ENCODE measurements at places on chromosomes 16 and 17. TPM values are rescaled to one million over a fixed set of nuclear protein-coding genes. Genes with fewer than 3 reads are reported as not detected.

DNA sequence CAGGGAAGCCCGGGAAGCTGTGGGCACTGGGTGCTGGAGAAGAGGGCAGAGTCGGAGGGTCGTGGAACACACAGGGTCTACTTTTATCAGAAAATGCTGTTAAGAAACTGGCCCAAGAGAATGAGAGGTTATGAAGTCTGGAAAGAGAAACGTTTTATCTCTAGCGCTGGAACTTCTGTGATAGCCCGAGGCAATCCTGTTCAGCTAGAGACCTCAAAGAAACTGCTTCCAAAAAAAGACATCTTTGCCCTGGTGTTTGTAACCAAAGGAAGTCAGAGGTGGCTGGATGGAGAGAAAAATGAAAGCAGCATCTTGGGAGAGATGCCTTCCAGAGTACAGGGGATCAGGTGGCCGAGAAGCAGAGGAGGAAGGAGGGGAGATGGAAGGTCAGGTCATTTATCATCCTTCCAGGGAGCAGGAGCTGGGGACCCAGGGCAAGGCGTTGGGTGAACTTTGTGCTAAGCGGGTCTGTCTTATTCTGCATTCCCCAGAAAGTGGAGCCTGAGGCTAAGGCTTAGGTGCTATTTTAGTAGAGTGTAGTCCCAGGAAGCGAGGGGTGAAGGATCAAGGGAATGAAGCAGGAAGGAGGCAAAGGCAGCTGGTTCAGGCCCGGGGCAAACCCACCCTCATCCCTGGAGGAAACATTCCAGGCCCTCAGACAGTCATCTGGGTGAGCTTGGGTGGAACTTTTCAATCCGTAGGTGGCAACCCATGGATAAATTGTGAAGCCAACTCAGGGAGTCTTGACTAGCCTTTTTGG is 66.5 kb downstream of the MGAT5B start:
- DNase-seq = no peak

- no peak for DNase-seq
Measured at GRCh38 chr17:81272616-81273015, 22.5 kb downstream of the SLC38A10 start.

DNA sequence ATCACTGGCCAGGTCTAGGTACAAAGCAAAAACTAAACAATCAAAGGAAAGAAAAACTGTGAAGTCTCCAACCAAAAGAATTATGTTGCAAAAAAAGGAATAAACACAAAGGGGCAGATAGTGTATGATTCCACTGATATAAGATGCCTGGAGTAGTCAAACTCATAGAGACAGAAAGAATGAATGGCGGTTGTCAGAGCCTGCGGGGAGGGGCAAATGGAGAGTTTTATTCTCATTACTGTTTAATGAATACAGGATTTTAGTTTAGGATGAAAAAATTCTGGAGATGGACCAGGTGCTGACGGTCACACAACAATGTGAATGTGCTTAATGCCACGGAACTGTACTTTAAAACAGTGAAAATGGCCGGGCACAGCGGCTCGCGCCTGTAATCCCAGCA is 20.7 kb downstream of the STAT5B start:
- DNase-seq = no peak

GRCh38 chr16:74226338-74226954 is 70.2 kb upstream of the PSMD7 start:
- DNase-seq = no peak

- no peak for DNase-seq
Measured at GRCh38 chr16:75000481-75001081, 1.8 kb downstream of the ZNRF1 start.

DNA sequence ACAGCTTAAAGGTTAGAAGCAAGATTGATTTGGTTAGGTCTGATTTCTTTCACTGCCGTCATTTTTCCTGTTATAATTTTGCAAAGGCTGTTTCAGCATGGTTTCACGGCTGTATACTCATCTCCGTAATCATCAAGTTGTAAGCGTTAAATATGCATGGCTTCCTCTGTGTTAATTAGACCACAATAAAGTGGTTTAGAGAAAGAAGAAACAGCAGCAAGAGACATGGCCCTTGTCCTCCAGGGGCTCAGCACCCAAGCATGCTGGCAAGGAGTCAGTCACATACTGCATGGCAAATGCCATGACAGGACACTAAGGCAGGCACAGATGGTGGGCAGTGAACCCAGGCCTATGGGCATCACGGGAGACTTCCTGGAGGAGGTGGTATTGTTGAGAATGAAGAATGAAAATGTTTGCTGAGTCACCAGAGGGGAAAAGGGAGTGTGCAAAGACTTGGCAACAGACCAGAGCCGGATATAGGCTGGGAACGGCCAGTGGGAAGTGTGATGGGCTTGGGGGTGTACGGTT is 61.4 kb upstream of the PLCG2 start:
- DNase-seq = no peak

GRCh38 chr16:2715519-2715918 is 4.5 kb downstream of the PRSS27 start:
- DNase-seq = no peak

DNA sequence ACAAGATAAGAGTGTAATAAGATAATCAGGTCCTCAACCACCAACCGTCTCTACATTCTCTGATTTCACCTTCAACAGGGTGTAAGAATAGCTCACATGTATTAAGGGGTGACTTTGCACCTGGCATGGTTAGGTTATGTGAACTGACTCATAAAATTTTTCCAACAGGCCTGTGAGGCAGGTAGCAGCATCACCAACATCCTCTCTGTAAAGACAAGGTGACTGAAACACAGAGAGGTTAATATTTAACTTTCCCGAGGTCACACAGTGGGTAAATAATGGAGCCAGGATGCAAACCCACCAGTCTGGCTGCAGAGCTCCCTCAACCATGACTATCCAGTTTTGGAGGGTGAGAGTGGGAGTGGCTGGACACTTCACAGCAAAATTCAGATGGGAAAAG is 317.2 kb downstream of the C16orf95 start:
- no peak for DNase-seq

DNA sequence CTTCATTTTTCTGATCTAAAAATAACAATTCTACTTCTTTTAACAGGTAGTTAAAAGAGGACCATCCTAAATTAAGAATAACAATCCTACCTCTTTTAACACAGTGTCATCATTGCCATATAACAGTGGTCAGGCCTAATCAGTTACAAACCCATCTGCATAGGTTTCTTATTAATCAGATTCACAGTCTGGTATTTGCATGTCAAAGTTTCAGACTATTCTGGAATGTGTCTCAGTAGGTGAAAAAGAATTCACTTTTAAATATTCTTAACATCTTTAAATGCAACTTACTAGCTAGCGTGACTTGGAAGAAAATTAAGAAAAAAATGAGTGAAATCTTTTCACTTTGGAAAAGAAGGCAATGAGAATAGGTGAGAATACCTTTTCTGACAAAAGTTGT is 6.8 kb upstream of the KRT12 start:
- no peak for DNase-seq

- DNase-seq = no peak
Measured at GRCh38 chr16:68041783-68042182, 18.7 kb downstream of the DUS2 start.

GPR139 gene
- not detected for total RNA-seq

KCTD11 gene
- 4.2 TPM for total RNA-seq

IRX5 gene
- total RNA-seq = 0.59 TPM

GJC1 gene
- 41.8 TPM for total RNA-seq

P2RX1 gene
- total RNA-seq = 0.85 TPM
